B cell (primary cell): ENCODE measurements at places on chromosomes 2 and 18.

GRCh38 chr2:165902934-165903333 is 50.6 kb downstream of the TTC21B start:
- H3K4me1 ChIP-seq: no peaks in the 10 kb centered on the region
- no peaks in the 10 kb centered on the region for H3K27me3 ChIP-seq
- H3K27ac ChIP-seq: no peak overlapping the region

GRCh38 chr2:96181529-96181928 is 27.1 kb downstream of the STARD7 start:
- no peaks in the 10 kb centered on the region for H3K4me1 ChIP-seq
- peaks cover 25% of the 10 kb centered on the region for H3K36me3 ChIP-seq
- no peaks in the 10 kb centered on the region for H3K27me3 ChIP-seq
- H3K27ac ChIP-seq: no peak overlapping the region
- no peak for DNase-seq
- no peak overlapping the region for H3K4me3 ChIP-seq

DNA sequence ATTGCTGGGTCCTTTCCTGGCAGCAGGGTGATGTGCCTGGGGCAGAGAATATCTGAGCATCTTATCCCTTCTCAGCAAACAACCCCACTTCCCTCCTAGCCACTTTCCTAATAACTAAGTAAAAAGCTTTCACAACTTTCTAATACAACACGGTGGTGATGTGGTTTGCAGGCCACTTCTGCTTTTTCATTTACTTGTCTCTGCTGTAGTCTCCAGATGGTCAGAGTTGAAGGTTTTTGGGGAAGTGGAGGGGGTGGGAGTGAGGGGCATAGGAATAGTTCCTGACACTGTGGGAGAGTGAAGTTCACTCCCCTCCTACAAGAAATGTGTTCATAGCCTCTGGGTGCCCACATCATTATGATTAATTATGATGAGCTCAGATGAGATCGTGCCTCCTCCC is 11.6 kb downstream of the OXER1 start:
- no peaks in the 10 kb centered on the region for H3K36me3 ChIP-seq
- DNase-seq: peak; percentile 76
- H3K27ac ChIP-seq: no peak overlapping the region
- no peak overlapping the region for H3K4me3 ChIP-seq

GRCh38 chr18:47801817-47802216 is 128.6 kb downstream of the SMAD2 start:
- peaks cover 3% of the 10 kb centered on the region for H3K27me3 ChIP-seq
- no peak overlapping the region for H3K27ac ChIP-seq
- no peak overlapping the region for H3K4me3 ChIP-seq
- DNase-seq: no peak
- no peaks in the 10 kb centered on the region for H3K36me3 ChIP-seq
- H3K4me1 ChIP-seq: no peaks in the 10 kb centered on the region

- H3K27me3 ChIP-seq: no peaks in the 10 kb centered on the region
- DNase-seq: peak; percentile 71
- H3K4me1 ChIP-seq: peaks cover 5% of the 10 kb centered on the region
Observed at GRCh38 chr18:62982600-62983251, 267.4 kb downstream of the PHLPP1 start.

DNA sequence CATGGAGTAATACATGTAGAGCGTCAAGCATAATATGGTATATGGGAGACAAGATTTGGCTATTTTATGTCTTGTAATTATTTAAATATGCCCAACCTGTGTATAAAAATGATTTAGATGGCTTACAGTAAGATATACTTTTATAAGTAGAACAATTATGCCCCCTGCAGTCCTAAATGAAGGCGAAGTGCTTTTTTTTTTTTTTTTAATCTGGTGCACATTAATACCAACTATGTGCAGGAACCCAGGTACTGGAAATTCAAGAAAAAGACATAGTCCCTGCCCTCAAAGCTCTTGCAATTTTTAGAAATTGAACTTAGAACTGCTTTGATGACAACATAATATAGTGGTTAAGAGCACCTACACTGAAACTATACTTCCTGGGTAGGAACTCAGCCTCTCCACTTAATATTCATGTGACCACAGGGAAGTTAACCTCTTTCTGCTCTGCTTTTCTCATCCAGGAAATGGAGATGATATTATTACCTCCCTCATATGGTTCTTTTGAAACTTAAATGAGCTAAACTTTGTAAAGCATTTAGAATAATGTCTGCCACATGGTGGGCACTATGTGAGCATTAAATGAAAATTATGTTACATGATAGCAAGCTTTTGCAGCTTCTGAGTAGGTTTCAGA is 38.1 kb downstream of the AFTPH start:
- peak; percentile 67 for DNase-seq
- H3K27ac ChIP-seq: no peak overlapping the region
- no peaks in the 10 kb centered on the region for H3K36me3 ChIP-seq
- no peak overlapping the region for H3K4me3 ChIP-seq

DNA sequence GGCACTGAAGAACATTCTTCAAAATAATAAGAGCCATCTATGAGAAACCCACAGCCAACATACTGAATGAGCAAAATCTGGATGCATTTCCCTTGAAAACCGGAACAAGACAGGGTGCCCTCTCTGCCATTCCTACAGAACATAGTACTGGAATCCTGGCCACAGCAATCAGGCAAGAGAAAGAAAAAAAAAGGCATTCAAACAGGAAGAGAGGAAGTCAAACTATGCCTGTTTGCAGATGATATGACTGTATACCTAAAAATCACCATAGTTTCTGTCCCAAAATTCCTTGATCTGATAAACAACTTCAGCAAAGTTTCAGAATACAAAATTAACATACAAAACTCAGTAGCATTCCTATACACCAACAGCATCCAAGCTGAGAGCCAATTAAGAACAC is 119.5 kb upstream of the PARD3B start:
- no peaks in the 10 kb centered on the region for H3K36me3 ChIP-seq
- H3K27me3 ChIP-seq: no peaks in the 10 kb centered on the region
- no peak for DNase-seq
- H3K27ac ChIP-seq: no peak overlapping the region

- H3K4me1 ChIP-seq: no peaks in the 10 kb centered on the region
- no peaks in the 10 kb centered on the region for H3K27me3 ChIP-seq
- DNase-seq: no peak
- no peak overlapping the region for H3K27ac ChIP-seq
- no peak overlapping the region for H3K4me3 ChIP-seq
- no peaks in the 10 kb centered on the region for H3K36me3 ChIP-seq
Observed at GRCh38 chr2:185475914-185476313, 262.7 kb upstream of the FSIP2 start.

DNA sequence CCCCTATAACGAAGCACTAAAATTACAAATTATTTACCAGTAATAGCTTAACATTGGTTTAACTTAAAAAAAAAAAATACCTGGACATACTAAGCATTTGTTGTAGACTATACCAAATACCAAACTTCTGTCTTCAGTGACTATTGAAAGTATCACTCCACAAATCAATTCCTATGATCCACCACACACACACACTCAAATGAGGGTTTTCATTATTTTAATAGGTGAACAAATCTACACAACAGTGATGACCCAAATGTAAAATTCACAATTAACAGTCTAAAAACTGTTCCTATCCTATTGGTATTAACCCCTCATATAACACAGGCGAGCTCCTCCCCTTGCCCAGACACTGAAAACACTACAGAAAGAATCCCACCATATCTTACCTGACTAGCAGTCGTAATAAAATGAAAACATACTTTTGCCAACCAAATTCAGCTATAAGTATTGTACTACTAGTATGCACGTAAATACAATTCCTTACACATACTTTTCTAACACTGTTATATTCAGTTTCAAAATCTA is 2.5 kb downstream of the SP3 start:
- peaks cover 44% of the 10 kb centered on the region for H3K4me1 ChIP-seq
- peak overlapping the region; percentile 98 for H3K27ac ChIP-seq
- H3K27me3 ChIP-seq: no peaks in the 10 kb centered on the region
- peak overlapping the region; percentile 96 for H3K4me3 ChIP-seq

GRCh38 chr2:18861951-18862350 is 272.6 kb upstream of the NT5C1B start:
- no peak for DNase-seq
- H3K4me1 ChIP-seq: no peaks in the 10 kb centered on the region
- no peak overlapping the region for H3K4me3 ChIP-seq

DNA sequence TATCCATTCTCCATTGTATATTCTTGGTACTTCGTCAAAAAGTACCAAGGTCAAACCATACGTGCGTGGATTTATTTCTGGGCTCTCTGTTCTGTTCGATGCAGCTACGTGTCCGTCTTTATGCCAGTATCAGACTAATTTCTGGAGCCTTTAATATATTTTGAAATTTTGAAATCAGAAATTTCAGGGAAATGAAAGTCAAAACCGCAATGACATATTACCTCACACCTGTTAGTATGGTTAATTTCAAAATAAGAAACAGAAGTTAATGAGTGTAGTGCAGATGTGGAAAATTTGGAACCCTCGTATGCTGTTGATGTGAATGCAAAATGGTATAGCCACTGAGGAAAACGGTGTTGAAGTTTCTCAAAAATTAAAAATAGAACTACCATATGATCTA is 156.1 kb upstream of the TRIB2 start:
- H3K27me3 ChIP-seq: peaks cover 8% of the 10 kb centered on the region
- peak; percentile 23 for DNase-seq
- H3K27ac ChIP-seq: no peak overlapping the region
- peaks cover 8% of the 10 kb centered on the region for H3K4me1 ChIP-seq

- no peaks in the 10 kb centered on the region for H3K36me3 ChIP-seq
- no peak overlapping the region for H3K27ac ChIP-seq
- H3K4me3 ChIP-seq: no peak overlapping the region
- no peaks in the 10 kb centered on the region for H3K27me3 ChIP-seq
- no peak for DNase-seq
Observed at GRCh38 chr18:13243363-13243762, 24.8 kb downstream of the LDLRAD4 start.

DNA sequence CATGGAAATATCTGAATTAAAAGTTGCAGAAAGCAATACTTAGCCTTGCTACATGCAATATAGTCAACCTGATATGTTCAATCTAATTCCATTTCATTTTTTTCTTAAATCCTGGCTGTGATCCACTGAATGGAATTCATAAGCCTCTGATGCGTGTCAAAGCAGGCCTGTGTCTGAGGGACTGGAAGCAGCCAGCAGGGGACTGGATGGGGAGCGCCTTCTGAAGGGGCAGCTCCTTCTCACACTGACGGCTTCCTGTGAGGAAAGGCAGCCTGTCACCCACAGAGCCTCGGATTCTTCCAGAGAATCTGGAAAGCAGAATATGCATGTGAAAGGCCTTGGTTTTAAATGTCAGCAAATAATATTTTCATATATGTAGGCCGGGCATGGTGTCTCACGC is 73.5 kb downstream of the KCNF1 start:
- no peak for DNase-seq
- no peaks in the 10 kb centered on the region for H3K36me3 ChIP-seq
- no peak overlapping the region for H3K4me3 ChIP-seq
- no peaks in the 10 kb centered on the region for H3K27me3 ChIP-seq
- no peak overlapping the region for H3K27ac ChIP-seq
- H3K4me1 ChIP-seq: no peaks in the 10 kb centered on the region

GRCh38 chr18:69982417-69982816 is 34.7 kb upstream of the CD226 start:
- H3K4me3 ChIP-seq: no peak overlapping the region
- H3K27me3 ChIP-seq: no peaks in the 10 kb centered on the region
- H3K36me3 ChIP-seq: no peaks in the 10 kb centered on the region

- H3K36me3 ChIP-seq: no peaks in the 10 kb centered on the region
- no peaks in the 10 kb centered on the region for H3K4me1 ChIP-seq
- DNase-seq: no peak
Observed at GRCh38 chr2:176503776-176504175, 234.5 kb downstream of the MTX2 start.

DNA sequence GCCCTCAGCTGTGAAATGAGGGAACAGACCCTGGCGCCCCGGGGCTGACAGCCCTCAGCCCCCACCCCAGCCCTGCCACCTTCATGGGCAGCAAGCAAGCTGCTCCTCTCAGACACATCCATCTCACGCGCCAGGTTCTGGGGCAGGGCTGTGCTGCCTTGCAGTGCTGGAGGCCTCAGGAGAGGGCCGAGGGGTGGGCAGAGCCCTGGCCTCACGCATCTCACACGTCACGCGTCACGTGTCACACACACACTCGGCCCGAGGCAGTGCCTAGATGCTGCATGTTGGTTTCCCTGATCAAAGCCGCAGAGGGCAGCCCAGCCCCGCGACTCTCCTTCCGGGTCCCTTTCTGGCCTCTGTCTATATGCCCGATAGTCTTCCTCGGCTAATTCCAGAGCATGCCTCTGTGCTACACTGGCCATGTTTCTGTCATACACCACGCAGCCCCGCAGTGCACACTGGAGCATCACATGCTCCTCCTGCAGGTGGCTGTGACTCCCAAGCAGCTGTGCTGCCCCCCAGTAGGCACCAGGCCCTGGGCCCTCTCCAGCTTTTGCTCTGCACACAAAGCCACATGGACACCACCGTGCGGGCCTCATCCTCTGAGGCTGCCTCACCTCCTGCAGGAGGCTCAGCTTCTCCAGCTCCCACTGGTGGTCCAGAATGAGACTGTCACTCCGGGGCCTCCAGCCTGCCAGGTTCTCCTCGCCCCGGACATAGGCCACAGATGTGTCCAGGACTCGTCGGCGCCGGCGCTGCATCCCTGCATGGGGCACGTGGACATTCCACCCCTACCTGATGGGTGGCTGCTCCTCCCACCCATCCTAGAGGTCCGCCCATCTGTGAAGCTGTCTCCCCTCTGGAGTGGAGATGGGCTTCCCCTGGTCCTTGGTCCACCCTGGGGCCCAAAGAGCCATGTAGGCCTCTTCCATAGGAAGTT is 31.4 kb downstream of the AQP12A start:
- H3K27ac ChIP-seq: no peak overlapping the region
- H3K4me1 ChIP-seq: no peaks in the 10 kb centered on the region
- H3K27me3 ChIP-seq: peaks cover 3% of the 10 kb centered on the region
- H3K36me3 ChIP-seq: no peaks in the 10 kb centered on the region
- no peak overlapping the region for H3K4me3 ChIP-seq
